Stimulated activated CD4-positive, alpha-beta T cell treated with anti-CD3 and anti-CD28 coated beads, TNF-alpha, amount 100 ng/mL, for 24 hours (primary cell): ENCODE measurements at places on chromosomes 16 and 17.

DNA sequence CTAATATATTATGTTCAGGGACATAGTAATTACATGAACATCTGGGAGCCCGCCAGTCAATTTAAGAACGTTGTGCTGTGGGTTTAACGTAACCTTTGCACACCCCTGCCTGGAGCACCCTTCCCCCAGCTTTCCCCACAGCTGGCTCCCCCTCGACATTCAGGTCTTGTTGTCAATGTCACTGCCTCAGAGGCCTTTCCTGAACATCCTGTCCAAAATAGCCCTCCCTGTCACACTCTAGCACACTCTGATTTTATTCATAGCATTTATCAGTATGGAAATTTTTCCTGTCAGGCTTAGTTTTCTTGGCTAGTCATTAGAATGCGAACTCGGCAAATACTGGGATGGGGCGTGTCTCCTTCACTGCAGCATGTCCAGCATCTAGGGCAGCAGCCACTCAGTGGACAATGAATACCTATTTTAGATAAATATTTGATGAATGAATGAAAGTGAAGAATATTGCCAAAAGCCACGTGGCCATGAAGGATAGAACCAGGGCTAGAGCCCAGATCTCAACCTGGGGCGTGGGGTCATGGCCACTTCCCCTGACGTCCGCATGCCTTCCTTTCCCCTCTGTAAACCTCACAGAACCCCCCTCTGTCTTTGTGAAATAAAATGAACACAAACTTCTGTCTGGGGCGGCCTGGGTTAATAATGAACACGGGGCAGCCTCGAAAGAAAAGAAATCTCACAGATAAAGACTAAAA, 10.5 kb downstream of the PIK3R6 start:
- no peak for DNase-seq

DNA sequence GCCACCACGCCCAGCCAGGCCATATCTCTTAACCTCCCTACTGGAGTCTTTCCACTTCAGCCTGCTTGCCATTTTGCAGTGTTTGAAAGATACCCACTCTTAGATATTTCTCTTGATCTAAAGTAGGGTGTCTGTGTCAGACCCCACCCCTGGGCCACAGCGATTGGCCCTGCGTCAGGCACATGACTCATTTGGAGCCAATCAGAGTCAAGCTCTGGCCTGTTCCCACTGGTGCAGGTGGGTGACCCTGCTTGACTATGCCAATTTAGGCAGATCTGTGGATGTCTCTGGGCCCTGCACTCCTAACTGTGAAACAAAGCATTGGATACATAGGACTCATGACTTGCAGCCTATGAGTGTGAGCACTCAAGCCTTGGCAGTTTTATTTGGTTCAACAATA, 27.6 kb downstream of the FOXL1 start:
- no peak for DNase-seq

- DNase-seq: no peak
Observed at GRCh38 chr17:11356371-11356770, 115.4 kb downstream of the SHISA6 start.

DNA sequence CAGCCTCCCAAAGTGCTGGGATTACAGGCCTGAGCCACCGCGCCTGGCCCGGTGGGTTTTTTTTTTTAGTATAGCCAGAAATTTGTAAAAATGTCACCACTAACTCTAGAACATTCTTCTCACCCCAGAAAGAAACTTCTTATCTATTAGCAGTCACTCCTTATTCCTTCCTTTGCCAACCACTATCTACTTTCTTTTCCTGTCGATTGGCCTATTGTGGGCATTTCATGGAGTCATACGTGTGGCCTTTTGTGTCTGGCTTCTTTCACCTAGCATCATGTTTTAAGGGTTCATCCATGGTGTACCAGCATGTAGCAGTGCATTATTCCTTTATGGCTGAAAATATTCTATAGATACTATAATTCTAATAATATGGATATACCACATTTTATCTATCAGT, 3.6 kb downstream of the CYB5D2 start:
- no peak for DNase-seq

- no peak for DNase-seq
Observed at GRCh38 chr17:12624211-12624610, 41.5 kb upstream of the MYOCD start.

DNA sequence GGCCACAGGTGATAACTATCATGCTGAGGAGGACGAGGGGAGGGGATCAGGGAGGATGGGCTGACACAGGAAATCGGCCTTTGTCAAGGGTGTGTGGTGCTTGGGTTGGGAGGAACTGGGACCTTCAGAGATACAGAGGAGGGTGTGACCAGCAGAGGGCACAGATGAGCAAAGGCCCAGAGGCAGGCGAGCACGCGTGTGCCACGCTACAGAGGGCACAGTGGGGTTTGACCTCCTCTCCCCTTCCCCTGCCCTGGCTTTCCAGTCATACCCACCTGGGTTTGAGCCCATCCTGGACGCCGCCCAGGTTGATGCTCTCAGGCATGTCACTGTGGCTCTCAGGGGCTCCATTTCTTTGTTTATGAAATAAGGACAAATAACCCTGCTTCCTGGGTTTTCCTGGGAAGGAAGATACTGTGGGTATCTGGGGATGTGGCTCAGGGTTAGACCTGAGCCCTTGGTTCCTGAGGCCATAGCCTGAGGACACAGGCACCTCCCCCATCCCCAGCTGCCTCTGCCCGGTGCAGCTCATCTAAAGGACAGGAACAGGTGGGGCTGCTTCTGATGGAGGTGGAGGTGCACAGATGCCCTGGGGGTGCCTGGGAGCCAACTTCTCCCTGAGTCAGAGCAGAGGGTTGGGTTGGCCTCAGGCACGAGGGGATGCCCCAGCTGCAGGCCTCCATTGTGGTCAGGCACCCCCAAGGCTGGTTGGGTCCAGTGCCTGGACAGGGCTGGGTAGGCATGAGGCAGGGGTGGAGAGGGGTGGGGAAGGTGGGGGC, 51.8 kb downstream of the BEAN1 start:
- peak; percentile 82 for DNase-seq

DNA sequence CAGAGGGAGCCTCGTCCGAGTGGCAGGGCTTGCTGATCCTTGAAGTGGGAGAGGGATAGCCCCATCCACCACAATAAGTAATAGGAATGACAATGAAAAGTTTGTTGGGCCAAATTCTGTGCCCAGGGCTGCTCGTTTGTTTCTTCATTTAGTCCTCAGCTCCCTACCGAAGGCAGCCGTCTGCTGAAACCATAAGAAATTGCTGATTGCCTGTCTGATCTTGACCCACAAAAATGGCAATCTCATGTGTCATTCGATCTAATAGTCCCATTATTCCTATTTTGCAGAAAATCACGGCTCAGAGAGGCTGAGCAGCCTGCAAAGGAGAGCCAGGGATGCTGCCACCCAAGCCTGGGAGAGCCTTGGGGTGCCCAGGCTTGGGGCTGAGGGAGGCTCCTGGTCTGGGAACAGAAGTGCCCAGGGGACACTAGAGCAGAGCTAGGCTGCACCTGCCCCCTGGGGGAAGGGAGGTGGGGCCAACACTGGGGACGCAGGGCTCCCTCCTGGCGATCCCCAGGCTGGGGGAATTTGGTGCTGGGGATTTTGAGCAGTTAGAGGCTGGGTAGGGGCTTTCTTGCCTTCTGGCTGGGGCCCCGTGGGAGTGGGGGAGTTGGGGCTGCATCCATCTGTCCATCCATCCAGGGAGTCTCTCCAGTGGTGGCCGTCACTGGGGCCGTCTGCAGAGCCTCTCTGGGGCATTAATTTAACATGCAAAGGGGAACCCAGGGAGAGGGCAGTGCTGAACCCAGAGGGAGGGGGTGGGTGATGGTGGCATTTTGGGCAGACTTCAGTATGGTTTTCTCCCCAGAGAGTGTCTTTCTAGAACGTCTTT, 53.5 kb downstream of the SOCS1 start:
- DNase-seq: no peak

GRCh38 chr16:1293921-1294656, 15.3 kb upstream of the UBE2I start:
- no peak for DNase-seq

DNA sequence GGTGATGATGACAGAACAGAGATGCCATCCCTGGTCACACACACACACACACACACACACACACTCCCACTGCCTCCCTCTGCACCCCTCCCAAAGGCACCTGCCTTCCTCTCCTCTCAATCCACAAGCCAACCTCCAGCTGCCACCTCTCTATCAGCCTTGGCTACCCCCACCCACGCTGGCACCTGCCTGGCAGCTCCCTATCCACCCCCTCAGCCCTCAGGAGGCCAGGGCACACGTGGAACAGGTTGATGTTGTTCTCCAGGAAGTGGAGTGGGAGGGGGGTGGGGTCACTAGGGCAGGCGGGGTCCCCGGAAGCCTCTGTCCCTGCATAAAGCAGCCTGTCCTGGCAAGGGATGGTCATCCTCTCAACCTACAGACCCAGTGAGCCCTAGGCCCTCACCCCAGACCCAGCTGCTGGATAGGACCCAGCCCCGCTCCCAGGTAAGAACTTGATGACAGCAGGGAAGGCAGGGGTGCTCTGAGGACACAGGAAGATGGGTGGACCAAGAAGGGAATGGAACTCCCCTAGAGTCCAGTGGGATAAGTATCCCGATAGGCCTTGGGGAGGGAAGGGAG, at the start of gene GSDMA:
Gene GSDMA, plus strand, starts transcription at position 363 of the 579 bp plus-strand sequence. CDS start 2,684 bp downstream, outside the sequence.
- peak; percentile 2 for DNase-seq

GRCh38 chr16:12681653-12682052, 122.0 kb downstream of the CPPED1 start:
- DNase-seq: no peak

DNA sequence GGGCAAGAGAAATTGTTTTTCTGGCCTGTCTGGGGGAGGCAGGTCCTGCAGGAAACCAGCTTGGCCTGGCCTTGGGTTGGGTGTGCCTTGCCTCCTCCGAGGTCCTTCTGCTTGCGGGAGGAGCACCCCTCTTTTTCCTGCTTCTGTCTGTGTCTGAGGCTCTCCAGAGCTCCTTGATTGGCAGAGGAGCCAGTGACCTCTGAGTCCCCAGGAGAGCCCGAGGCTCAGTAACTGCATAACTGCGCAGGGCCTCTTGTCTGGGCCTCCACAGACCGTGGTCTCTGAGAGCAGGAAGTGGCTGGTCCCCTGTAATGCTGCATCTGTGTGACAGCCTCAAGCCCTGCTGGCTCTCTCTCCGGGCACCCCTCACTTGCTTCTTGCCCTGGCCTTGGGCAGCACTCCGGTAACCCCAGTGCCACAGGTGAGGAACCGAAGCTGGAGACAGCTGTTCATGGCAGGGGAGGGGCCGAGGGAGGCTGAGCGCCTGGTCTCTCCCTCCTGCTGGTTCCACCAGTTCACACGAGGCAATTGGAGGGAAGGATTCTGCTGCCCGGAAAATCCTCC, 1.6 kb downstream of the CAPN15 start:
- no peak for DNase-seq

GRCh38 chr16:57475711-57476339, 10.5 kb downstream of the DOK4 start:
- DNase-seq: peak; percentile 48

GRCh38 chr16:65316808-65317207, 194.9 kb upstream of the CDH11 start:
- DNase-seq: no peak

GRCh38 chr17:31357091-31357490, 34.4 kb upstream of the RAB11FIP4 start:
- DNase-seq: no peak

DNA sequence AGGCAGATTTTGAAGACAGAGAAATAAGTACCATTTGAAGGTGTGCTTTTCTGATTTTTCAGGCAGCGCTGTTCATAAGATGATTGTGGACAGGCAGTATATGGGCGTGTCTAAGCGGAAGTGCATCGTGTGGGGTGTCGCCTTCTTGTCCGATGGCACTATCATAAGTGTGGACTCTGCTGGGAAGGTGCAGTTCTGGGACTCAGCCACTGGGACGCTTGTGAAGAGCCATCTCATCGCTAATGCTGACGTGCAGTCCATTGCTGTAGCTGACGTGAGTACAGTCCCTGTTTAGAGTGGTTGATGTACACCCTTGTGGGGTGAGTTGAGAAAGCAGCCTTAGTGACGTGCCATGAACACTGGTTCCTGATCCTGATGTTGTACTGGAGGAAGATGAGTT, 10.7 kb downstream of the UTP4 start:
- no peak for DNase-seq

DNA sequence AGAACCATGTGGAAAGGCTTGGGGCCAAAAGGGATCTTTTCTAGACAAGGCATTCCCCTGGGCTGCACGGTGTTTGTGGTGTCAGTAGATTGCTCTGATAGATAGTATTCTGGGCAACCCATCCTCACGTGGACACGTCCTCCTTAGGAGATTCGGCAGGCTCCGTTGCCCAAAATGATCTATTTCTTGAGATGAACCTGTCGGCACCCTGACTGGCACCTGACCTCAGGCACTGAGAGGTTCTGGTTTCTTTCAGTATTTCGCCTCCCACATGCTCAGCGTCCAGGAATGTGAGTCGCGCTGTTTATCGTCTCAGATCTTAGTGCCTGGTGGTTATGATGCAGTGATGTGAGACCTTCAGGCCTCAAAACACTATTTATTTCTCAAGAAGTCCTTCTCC, 89.7 kb downstream of the MARCHF10 start:
- DNase-seq: peak; percentile 31

- no peak for DNase-seq
Observed at GRCh38 chr17:42340691-42341127, 47.5 kb downstream of the STAT3 start.

GRCh38 chr17:58375256-58375655, 23.3 kb upstream of the SUPT4H1 start:
- no peak for DNase-seq

- no peak for DNase-seq
Observed at GRCh38 chr17:38594152-38594551, 11.6 kb downstream of the SRCIN1 start.

DNA sequence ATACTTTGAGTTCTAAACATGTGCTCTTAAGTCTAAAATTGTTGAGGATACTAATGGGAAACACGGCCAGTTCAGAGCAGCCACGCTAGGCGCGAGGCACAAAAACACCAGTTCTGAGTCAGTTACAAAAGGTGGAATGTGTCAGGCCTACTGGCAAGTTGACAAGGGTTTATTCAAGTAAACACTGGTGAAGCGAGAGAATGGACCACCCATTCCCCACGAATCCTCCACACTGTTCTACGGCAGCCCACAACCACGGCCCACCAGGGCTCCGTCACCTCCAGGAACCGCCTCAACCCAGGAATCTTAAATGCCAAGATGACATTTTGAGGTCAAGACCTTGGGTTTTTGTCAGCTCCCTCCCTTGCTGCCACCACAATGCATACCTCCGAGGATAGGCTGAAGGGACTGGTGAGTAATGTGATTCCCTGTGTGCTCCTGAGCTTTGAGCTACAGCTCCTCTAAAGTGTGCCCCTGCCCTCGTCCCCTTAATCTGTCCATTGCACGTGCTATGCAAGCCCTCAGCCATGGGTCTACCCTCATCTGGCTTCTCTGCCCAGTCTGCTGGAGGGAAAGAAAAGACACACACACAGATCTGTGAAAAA, 28.5 kb upstream of the TRAP1 start:
- DNase-seq: no peak
